ENCODE measurements at places on chromosomes 11 and 22.
A peak's percentile ranks its signal among the peaks of the same experiment; 100 is the strongest.

GRCh38 chr11:61332281-61332796 lies 566 bp downstream of the DDB1 start:
- peak; percentile 19 for DNase-seq

DNA sequence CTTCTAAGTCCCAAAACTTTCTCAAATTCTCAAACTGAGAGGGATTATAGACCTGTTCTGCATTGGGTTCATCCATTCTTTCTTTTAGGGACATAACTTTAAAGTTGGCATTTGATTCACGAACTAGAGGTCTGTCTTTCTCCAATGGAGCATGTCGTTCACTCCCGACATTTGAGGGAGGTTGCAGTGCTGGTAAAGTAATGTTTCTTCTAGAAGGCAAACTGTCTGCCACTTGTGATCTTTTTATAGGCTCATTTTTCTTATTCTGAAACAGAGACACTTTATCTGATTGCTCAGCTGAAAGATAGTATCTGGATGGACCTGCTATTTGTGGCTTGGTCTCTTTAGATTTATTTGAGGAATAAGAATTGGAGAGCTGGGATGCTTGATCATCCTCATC lies 40.4 kb upstream of the CCDC89 start:
- DNase-seq: no peak

DNA sequence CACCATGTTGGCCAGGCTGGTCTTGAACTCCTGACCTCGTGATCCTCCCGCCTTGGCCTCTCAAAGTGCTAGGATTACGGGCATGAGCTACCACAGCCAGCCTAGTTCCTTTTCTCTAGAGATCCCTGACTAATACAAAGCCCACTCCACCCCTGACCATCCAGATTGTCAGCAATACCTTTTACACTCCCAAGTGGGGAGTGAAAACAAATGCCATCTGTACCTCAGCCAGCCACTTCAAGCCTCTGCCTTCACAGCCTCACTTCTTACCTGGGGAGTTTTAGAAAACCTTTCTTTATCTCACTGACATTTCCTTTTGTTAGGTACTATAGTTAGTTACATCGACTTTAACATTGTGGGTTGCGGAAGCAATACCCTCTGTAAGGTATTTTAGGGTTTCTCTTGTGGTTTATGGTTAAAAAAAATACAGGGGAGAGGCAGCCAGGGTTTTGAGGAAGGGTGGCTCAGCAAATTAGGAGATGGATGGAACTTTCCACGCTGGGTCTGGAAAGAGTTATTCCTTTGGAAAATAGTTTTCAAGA lies 8.9 kb downstream of the TOM1 start:
- no peak for DNase-seq

DNA sequence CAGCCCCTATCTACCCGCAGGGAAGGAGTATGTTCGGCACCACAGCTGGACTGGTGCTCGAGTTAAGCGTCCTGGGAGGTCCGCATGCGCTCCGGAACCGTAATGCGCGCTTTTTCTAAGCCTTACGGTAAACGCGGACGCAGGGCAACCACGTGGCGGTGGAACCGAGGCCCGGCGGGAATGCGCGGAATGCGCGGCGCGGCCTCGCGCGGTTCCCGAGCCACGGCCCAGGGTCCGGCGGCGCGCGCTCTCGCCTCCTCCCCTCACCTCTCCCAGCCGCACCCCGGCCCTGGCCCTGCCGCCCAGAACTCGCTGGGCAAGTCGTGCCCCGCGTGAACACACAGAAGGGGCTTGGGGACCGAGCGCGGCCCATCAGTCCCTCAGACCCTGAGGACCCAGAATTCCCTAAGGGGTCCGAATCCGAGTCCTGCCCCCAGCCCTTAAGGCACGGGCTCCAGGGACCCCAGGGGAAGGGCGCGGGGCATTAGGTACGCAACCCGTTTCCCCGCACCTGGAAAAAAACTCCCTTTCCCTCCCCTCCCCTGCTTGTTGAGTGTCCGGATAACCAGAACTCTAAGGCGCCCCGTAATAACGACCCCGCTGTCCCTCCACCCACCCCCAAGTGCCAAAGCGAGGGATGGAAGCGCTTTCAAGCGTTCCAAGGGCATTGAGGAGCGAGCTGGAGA lies 4.3 kb upstream of the CCND1 start:
- peak; percentile 89 for DNase-seq

DNA sequence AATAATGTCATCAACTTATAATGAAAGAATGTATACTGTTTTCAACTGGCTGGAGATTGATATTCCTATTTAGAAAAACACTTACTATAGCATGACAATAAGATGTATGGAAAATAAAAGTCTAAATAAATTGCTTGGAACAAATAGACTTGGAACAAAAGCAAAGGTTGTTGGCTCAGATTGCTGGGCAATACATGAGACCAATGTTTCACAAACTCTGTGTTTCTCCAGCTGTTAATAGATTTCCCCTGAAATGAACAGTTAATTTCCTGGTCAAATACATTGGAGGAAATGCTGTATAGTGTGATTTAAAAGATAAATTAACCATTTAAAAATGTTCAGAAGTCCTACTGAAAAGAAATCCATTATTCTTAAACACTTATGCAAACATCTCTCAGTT lies 40.1 kb upstream of the CTSC start:
- no peak for DNase-seq

- peak; percentile 12 for DNase-seq
These were observed 23.5 kb downstream of the BBOX1 start for GRCh38 chr11:27064086-27064485.

DNA sequence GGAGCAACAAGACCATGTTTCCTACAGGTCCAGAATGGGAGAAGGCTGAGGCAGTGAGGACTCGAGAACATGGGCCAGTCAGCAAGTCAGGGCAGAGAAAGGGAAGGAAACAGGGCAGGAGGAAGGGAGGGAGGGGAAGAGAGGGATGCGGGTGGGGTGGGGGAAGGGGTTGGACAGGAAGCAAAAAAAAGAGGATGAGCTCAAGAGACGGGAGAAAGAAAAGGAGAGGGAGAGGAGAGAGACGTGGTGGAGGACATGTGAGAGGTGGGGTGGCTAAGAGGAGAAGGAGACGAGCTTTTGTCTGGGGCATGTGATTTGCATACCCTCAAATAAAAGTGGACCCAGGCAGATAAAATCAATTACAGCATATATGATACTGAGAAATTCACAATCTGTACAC lies 389.5 kb upstream of the B3GAT1 start:
- DNase-seq: no peak

GRCh38 chr22:49956418-49956770 lies 4.2 kb upstream of the PIM3 start:
- no peak for DNase-seq

GRCh38 chr11:17612221-17613188 lies 65.4 kb downstream of the OTOG start:
- no peak for DNase-seq

GRCh38 chr11:125364121-125364826 lies 131.8 kb downstream of the FEZ1 start:
- DNase-seq: no peak

DNA sequence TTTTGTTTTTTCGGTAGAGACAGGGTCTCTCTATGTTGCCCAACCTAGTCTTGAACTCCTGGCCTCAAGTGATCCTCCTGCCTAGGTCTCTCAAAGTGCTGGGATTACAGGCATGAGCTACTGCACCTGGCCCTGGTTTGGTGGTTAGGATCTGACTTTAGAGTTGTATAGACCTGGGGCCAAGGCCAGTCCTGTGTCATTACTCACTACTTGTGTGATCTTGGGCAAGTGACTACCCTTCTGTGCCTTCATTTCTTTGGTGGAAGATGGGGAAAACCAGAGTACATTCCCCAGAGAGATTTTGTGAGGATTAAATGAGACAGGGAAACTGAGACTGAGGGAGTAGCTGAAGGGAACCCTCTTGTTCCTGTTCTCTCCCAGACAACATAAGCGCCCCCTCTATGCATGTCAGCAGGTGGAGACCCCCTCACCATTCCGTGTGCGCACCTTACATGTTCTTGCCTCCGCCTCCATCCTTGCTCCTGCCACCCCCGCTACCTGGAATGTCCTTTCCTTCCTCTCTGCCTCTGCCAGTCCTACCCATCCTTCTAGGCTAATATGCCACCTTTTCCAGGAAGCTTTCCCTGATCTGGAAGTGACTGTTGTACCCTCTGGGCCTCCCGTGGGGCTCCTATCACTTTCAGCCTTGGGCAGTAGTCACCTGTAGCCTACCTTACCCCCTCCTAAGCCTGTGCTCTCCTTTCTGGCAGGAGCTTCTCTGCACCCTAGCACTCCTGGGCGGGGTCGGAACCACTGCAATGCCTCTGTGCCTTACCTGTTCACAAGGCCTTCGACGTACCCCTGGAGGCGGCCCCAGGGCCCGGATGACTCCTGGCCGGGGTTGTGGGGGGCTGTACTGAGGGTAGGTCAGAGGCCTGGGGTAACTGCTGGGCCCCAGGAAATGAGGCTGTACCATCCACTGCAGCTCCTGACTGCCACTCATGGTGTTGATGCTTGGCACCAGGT lies 3.9 kb downstream of the FOSL1 start:
- DNase-seq: no peak

DNA sequence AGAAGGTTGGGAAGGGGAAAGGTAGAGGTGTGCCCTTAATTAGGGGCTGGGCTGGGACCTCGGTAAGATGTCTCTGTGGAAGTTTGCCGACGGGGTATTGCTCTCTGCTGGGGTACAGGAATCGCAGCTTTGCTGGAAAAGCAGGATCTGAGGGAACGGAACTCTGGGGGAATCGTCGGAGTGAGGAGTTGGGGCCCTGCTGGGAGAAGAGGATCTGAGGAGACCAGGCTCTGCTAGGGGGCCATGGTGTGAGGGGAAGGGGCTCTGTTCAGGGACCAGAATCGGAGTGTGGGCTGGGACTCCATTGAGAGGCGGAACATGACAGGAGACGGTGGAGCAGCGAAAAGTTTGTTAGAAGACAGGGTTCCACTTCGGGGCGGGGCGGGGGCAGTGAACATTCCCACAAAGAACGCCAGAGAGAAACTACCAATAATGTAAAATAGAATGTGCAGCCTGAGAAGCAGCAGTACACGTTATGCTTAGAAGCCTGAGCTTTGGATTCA lies 456 bp downstream of the AAMDC start:
- DNase-seq: peak; percentile 16

DNA sequence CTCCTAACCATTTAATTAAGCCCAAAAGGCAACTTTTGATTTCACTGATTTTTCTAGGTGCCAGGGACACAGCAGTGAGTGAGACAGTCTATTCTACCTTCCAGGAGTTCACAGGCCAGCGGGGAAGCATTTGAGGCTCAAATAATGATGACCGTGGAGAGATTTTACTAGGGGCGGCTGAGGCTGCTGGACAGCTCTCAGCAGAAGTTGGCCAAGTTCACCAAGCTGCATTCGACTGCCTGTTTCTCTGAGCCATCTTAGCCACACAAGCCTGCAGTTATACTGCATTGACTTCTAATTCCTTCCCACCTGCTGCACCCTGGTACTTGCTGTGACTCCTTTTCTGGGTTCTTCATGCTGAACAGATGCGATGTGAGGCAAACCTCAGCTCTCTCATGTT lies 168.9 kb upstream of the TBCEL start:
- DNase-seq: no peak

GRCh38 chr11:12079726-12080556 lies 30.4 kb upstream of the MICAL2 start:
- peak; percentile 92 for DNase-seq

DNA sequence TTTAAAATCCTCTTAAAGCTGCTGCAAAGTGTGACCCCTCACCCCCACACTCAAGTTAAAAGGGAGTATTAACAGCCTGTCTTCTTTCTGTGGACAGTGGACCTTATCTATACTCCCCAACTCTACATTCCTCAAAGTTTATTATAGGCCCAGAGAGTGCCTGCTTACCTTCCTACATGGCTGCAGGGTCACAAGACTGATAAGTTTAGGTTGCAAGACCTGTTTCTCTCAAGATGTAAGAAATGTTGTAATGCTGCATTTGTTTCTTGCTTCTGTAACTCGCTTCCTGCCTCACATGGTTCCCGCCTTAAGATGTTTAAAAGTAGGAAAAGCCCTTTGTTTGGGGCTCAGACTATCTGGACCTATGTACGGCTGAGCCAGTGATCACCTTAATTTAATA lies 10.1 kb upstream of the NXPE1 start:
- DNase-seq: no peak

DNA sequence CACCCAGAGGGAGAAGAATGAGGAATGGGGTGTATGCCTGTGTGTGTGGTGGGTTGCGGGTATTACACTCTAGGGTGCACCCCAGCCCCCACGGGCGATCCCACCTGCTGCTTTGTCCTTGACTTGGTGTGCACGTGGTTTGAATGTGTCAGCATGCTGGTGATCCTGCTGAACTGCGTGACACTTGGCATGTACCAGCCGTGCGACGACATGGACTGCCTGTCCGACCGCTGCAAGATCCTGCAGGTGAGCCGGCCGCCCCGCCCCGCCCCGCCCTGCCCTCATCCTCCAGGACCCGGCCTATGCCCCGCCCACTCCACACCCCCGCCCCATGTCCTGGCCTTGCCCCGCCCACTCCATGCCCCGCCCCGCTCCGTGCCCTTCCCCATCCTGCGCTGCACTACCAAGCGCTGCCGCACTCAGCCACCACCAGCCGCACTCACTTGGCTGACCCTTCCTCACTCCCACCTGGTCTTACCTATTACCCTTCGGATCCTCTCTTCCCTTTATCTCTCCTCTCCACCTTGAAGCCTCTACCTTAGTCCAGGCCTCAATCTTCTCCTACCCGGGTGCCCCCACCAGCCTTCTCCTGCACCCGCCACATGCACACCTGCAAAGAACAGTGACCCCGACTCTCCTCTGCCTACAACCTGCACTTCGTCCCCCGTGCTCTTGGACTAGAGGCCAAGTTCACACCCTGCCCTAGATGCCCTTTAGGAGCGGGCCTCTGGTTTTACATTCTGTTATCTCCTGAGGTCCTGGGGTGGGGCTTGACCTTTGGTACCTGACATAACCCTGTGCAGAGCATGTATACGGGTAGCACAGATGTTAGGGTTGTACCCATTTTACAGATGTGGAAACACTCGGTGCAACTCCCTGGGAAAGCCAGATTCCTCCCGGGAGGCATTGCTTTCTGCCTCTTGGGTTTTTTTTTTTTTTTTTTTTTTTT lies 27.7 kb downstream of the CACNA1I start:
- DNase-seq: no peak

- DNase-seq: peak; percentile 89
These were observed 76.7 kb downstream of the PISD start for GRCh38 chr22:31585161-31585859.

GRCh38 chr11:64120951-64121569 lies 44.9 kb downstream of the MACROD1 start:
- no peak for DNase-seq

- DNase-seq: no peak
These were observed 13.9 kb downstream of the SBF1 start for GRCh38 chr22:50460938-50461337.

Data from fibroblast of gingiva (primary cell).